SK-MEL-5 (cell line): ENCODE measurements at places on chromosomes 2 and 18. TPM values are rescaled to one million over a fixed set of nuclear protein-coding genes. Genes with fewer than 3 reads are reported as not detected.
A peak's percentile ranks its signal among the peaks of the same experiment; 100 is the strongest.

Gene NPPC
- total RNA-seq = 2.1 and 2.4 TPM in 2 replicates

Gene BCL11A
- 3.1 and 4.7 TPM in 2 replicates for total RNA-seq

GRCh38 chr18:58325494-58325893 lies 281.5 kb downstream of the NEDD4L start:
- no peak for DNase-seq

GRCh38 chr18:59909289-59910036 lies 9.7 kb downstream of the PMAIP1 start:
- no peak for DNase-seq

DNA sequence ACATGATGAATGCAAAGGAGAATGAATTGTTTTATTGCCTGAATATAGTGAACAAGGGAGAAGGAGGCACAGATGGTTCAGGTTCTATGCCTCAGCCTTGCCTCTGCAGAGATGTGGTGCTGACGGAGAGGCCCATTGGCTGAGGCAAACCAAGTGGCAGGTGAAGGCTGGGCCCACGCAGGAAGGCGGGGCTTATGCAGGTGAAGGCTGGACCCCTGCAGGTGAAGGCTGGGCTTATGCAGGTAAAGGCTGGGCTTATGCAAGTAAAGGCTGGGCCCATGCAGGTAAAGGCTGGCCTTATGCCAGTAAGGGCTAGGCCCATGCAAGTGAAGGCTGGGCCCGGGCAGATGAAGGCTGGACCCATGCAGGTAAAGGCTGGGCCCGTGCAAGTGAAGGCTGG lies 414.7 kb downstream of the LRATD1 start:
- DNase-seq = no peak

DNA sequence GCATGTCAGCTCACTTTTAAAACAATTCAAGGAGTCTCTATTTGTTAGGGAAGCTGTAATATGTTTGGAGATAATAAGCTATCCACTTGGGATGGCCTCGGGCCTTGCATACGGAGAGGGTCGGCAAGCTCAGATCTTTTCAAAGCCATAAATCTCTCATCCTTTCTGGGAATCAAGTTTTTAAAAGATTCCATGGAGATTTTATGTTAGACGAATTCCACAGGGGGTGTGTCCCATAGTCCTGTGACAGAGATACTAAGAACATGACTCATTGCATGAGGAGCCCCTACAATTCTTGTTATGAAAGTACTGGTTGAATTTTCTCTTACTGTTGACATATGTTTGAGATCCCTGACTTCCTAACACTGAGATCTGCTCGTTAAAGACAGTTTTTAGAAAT lies 108.7 kb downstream of the FEZ2 start:
- DNase-seq = no peak

DNA sequence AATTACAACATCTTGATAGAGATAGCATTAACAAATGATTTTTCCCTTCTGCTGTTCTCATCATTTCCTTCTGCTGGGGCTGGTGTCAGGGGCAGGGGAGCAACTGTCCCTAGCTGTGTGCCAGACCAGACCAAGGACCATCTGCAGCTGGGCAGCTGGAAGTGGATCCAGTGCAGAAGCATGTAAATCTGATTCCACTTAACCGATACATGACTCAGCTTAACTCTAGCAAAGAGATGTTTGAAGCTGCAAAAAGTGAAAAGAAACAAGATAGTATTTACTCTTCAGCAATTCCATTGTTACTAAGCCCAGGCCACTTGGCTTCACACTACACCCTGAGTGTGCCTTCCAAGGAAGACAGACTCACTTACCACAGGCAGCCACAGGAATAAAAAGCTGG lies 151.1 kb downstream of the GALNT1 start:
- no peak for DNase-seq

GRCh38 chr2:222561817-222562645 lies 93.9 kb downstream of the FARSB start:
- DNase-seq = peak; percentile 85

- DNase-seq = no peak
Measured at GRCh38 chr2:146730882-146731281, 1113.9 kb upstream of the ACVR2A start.

DNA sequence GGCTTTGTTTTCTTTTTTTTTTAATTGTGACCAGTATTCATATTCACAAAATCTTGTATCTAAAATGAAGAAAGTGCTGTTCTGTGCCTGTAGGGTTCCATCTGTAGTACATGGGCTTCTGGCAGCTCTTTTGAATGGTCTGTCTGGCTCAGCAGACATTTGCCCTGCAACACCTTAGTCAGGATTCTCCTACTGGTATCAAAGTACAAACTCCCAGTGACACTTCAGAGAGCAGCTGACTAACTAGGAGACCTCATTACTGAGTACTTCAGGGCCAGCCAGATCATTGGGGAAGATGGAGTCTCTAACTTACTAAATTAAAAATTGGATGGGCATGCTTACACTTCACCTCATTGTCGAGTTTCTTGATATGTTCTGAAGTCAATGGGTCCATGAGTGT lies 39.7 kb downstream of the GRHL1 start:
- no peak for DNase-seq

- no peak for DNase-seq
Measured at GRCh38 chr2:192005211-192005610, 158.3 kb upstream of the CAVIN2 start.

- DNase-seq = no peak
Measured at GRCh38 chr18:60331890-60332289, 40.7 kb downstream of the MC4R start.
